ENCODE measurements at places on chromosomes 11 and 22.
A peak's percentile ranks its signal among the peaks of the same experiment; 100 is the strongest.

GRCh38 chr22:17970201-17970708 lies 54.1 kb downstream of the MICAL3 start:
- DNase-seq, result no peak

- peak; percentile 27 for DNase-seq
Observed at GRCh38 chr22:31973739-31974138, 29.4 kb downstream of the YWHAH start.

- no peak for DNase-seq
Observed at GRCh38 chr11:126926376-126926791, 74.2 kb downstream of the KIRREL3 start.

DNA sequence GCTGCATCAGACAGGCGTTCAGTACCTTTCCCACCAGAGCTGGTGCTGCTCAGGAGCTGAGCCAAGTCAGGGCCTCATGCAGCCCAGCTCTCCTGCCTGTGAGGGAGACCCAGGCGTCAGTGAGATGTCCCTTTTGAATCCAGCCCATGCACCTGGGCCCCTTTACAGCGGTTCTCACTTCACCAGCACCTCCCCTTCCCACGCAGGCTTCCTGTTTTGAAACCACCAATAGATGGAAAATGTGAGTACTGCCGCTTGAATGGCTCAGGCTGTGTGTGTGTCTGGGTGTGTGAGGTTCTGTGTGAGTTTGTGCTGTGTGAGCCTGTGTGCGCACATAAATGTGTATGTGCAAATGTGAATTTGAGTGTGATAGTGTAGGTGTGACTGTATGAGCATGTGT lies 88.4 kb downstream of the UBASH3B start:
- DNase-seq, result no peak

- no peak for DNase-seq
Observed at GRCh38 chr11:118931571-118931970, 5.8 kb upstream of the BCL9L start.

- no peak for DNase-seq
Observed at GRCh38 chr22:47189056-47189916, 426.8 kb downstream of the TBC1D22A start.

DNA sequence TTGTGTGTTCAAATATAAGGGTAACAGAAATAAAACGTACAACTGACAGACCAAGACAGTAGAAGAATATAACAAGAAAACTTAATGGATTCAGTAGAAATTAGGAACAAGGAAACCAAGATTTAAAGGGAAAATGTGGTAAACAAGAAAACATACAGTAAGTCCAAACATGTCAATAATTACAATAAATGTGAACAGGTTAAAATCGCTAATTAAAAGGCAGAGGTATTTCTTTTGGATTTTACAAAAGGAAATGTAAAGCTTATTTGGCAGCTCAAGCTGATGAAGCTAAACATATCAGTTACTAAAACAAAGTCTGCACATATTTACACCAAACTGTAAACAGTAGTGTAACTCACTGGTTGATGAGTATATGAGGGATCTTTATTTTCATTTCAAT lies 2.3 kb upstream of the SLC22A12 start:
- no peak for DNase-seq

DNA sequence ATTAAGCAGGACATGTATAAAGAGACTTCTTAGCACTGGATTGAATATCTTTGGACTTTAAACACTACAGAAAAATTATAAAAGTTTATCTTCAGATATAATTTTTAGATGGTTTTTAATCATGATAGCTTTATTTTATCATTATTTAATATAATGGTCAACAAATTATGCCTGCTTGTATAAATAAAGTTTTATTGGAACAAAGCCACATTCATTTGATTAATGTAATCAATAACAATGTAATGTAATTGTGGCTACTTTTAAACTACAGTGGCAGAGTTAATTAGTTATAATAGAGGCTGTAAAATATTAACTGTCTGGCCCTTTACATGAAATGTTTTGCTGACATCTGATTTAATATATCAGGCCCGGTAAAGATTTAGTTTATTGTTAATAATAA lies 70.0 kb downstream of the STIM1 start:
- DNase-seq, result no peak

GRCh38 chr11:110491577-110492320 lies 62.0 kb downstream of the FDX1 start:
- DNase-seq, result no peak

GRCh38 chr11:34124885-34125668 lies 19.6 kb downstream of the NAT10 start:
- DNase-seq, result no peak

DNA sequence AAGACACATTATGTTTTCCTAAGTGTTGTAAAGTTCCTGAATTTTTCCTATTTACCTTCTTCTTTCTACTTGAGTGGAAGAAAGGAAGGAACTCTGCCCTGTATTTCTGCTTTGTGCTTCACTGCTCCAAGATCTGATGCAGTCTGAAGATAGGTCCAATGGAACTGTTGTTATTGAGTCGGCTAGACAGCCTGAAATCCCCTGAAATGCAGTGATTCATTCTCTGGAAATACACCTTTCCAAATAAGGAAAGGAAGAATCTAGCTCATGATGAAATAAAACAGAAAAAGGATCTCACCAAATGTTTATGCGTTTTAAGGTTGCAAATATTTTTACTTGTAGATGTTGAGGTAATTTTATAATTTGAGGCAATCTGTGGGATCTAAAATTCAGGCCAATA lies 322.8 kb downstream of the GUCY1A2 start:
- DNase-seq, result no peak

DNA sequence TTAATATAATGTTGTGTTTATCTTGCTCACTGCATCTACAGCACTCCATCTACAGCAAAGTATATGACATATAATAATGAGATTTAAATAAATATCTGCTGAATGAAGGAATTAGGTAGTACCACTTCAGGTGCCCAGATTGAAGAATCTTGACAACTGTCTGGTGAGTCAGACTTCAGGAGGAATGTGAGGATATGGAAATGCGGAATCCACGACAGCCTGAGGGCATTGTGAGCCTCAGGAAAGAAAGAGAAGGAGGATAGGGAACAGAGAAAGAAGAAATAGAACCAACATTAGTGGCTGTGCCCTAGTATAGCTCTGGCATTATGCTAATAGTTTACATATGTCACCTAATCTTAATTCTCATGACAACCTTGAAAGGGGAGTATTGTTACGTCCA lies 304.4 kb downstream of the AASDHPPT start:
- DNase-seq, result no peak

DNA sequence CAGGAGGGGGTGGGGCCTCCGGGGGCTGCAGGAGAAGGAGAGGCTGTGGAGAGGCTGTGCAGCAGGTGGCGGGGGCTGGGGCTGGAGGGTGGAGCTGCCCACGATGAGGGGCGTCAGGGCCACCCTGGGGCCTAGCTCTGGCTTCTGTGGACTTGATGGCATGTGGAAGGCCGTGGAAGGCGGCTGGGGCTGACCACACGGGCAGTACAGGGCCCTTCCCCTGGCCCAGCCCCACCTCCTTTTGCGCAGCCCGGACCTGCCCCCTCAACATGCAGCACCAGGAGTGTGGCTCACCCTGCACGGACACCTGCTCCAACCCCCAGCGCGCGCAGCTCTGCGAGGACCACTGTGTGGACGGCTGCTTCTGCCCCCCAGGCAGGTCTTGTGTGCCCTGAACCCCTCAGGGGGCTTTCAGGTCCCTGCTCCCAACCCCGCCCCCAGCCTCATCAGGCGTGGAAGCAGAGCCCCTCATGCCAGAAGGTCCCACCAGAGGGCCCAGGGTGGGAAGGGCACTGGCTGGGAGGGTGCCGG lies 6.1 kb downstream of the MUC5B start:
- DNase-seq, result no peak

GRCh38 chr22:31891366-31892079 lies 52.8 kb upstream of the YWHAH start:
- no peak for DNase-seq

- DNase-seq, result no peak
Observed at GRCh38 chr22:23072077-23072910, 2.0 kb downstream of the GNAZ start.

DNA sequence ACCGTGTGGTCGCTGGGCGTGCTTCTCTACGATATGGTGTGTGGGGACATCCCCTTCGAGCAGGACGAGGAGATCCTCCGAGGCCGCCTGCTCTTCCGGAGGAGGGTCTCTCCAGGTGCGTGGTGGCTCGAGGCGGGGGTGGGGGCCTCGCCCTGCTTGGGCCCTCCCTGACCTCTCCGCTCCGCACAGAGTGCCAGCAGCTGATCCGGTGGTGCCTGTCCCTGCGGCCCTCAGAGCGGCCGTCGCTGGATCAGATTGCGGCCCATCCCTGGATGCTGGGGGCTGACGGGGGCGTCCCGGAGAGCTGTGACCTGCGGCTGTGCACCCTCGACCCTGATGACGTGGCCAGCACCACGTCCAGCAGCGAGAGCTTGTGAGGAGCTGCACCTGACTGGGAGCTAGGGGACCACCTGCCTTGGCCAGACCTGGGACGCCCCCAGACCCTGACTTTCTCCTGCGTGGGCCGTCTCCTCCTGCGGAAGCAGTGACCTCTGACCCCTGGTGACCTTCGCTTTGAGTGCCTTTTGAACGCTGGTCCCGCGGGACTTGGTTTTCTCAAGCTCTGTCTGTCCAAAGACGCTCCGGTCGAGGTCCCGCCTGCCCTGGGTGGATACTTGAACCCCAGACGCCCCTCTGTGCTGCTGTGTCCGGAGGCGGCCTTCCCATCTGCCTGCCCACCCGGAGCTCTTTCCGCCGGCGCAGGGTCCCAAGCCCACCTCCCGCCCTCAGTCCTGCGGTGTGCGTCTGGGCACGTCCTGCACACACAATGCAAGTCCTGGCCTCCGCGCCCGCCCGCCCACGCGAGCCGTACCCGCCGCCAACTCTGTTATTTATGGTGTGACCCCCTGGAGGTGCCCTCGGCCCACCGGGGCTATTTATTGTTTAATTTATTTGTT lies 2.4 kb downstream of the PIM3 start:
- peak; percentile 18 for DNase-seq
